ENCODE measurements at places on chromosomes 16 and 17.

DNA sequence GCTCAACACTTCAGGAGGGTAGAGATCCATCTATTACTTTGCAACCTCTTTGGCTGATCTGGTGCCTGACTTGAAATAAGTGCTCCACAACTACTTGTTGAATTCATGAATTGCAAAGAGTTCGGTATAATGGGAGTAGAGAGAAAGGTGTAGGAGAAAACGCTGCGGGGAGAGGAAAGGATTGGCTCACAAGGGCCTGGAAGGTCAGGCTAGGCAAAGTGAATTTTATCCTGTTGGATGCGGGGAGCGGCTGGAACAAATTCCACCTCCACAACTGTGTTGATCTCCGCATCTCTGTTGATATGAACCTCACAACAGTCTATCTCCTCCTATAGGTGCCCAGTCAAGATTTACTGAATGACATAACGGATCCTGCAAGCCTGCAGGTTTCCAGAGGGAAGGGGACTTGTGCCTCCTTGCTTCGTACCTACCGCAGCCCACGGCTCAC is 684 bp downstream of the SLX4 start:
- DNase-seq = no peak

DNA sequence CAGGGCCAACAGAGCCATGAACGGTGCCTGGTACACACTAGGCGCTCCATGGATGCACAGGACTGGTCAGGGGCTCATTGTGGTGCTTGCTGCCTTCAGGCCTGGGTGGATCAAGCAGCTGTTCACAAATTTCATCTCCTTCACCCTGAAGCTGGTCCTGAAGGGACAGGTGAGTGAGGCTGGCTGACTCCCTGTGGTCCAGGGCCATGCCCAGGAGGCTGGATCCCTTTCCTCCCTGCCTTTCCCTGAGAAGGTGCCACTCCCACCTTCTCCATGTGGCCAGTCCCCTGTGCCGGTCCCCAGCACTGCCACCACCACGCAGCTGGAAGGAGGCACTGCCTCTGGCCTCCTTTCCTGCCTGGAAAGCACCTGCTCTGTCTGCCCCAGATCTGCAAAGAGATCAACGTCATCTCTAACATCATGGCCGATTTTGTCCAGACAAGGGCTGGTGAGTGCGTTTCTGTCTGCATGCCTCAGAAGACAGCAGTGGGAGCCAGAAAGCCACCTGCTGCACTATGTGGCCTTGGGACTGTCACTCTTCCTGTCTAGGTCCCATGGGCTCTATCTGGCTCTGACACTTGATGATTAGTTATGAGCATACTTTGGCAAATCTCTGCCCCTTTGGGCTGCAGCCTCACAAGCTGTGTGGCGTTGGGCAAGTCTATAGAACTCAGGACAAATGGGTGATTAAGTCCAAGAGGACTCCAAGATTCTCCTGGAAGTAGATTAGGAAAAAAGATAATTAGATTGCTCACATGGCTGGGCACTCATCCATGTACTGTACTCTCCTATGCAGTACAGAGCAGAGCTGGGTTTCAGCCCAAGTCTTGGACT is 9.4 kb downstream of the CETP start:
- DNase-seq = no peak

DNA sequence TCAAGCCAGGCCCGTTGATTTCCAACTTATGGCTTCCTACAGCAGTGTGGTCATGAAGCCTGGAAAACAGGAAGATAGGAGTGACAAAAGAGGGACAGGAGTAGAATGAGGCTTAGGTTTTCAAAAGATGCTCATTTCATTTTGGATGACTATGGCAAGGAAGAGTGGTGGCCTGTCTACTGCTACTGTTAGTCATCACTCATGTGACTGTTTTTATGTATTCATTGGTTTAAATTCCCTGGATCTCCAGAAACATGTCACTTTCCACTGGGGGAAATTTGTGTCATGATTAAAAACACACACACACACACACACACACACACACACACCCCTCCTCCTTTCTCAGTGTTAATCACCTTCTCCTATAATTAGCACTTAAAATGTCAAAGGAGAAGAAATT is 1.1 kb upstream of the CYLD start:
- no peak for DNase-seq

DNA sequence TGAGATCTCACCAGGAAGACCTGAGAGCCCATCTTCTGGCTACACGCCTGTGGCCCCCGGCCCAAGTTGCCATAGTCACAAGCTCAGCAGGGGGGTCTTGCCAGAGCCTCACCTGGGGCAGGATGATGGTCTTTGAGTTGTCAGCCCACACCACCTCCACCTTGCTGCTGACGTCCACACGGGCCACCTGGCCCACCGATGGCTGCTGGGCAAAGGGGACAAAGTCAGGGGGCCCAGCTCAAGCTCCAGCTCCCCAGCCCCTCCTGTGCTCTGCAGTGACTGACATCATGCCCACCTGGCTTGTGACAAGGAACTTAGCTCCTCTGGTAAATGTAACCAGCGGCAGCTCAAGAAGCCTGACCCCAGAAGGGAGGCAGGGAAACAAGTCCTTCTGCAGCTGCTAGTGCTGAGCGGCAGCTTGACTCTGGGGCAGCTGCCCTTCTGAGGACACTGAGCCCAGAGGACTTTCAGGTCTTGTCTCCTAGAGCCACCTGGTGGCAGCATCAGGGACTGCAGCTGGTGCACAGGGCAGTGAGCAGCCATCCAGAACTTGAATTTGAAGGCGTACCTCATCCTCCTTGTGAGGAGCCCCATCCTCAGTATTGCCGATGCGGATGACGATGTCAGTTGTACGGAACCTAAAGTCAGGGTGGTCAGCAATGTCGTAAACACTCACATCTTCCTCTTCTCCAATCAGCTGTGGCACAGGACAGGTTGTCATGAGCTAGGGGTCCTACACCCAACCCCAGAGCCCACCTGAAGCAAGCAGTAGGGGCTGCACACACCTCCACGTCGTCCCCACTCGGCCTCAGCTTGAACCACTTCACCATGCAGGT is 13.5 kb downstream of the SPHK1 start:
- DNase-seq = peak; percentile 93

DNA sequence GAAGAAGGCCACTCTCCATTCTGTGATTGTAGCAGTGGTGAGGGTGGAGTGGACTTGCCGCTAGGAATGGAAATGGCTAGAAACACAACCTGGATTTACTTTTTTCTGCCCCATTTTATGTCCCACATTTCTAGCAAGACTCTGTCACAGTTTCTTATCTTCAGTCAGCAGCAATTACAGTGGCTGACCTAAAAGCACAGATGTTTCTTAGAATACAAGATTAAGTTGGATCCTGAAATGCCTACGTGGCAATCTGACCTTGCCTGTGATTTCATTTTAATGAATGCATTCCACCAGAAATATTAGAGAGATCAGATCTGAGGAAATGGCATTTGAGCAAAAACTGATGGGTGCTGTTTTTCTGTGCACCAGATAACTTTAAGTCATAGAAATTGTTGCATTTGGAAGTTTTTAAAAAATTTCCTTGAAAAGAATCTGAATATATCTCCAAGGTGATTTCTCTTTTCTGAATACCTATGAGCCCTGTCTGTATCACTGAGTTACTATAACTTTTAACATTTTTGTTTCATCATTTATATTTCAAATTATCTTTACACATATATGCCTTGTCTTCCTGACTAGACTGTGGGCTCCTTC is 5.4 kb downstream of the HEATR3 start:
- DNase-seq = no peak

DNA sequence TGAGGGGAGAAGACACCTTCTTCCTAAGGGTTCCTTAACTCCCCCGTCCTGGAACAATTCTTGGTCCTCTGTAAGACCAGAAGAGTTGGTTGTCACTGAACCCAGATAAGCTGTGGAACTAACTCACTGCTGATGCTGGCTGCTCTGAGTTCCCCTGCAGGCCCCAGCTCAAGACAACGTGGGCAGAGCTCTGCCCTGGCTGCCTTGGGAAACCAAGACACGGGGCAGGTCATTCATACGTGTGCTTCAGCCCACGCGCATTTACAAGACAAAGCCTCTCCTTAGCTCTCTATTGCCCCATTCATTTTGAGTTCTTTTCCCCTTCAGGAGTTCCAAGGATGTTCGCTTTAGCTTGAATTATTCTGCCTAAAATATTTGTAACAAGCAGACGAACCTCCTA is 3.4 kb upstream of the NAT9 start:
- DNase-seq = no peak

- no peak for DNase-seq
These were observed 11.2 kb upstream of the TMEM208 start for GRCh38 chr16:67215706-67216105.

GRCh38 chr17:57363580-57363979 is 107.3 kb downstream of the MSI2 start:
- DNase-seq = no peak

- no peak for DNase-seq
These were observed 24.4 kb downstream of the CCDC57 start for GRCh38 chr17:82188001-82188961.

Data from HAP-1 (cell line).